GM12878 (cell line): ENCODE measurements at places on chromosomes 5 and 9. TPM values are rescaled to one million over a fixed set of nuclear protein-coding genes. Genes with fewer than 3 reads are reported as not detected.

DNA sequence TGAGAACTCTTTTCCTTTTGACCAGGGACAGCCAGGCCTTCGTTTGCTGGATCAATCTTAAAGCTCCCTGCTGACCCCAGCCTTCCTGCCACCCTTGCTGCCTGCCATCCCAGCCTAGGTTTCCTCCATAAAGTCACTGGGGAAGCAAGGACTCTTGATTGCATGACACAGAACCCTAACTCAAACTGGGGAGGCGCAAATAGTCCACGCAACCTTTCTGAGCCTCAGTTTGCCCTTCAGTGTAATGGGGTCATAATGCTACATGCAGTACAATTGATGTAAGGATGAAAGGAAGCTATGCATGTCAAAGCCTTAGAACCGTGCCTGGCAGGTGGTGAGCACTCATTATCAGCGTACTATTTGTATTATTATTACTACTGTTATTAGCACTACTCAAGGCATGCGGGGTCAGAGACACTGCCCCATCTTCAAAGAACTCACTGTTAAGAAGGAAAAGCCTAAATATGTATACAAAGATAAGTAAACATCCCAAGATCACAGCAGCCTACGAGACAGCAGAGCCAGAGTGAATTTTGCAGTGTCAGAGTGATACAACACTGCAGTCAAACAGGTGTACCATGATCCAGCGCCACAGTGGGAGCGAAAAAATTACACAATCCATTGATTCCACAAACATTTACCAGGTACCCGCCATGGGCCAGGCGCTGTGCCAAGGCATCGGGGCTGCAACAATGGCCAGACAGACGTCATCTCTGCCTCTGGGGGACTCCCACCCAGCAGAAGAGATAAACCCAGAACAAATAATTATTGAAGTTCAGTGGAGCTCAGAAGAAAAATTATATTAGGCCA, 16.9 kb upstream of the CPLX2 start:
- H3K27me3 ChIP-seq, result no peaks in the 10 kb centered on the region
- H3K4me3 ChIP-seq, result no peak overlapping the region
- H3K4me1 ChIP-seq, result no peaks in the 10 kb centered on the region
- no peak overlapping the region for H3K27ac ChIP-seq

GRCh38 chr5:157068339-157068738, 9.4 kb upstream of the HAVCR1 start:
- H3K4me3 ChIP-seq, result no peak overlapping the region
- no peak overlapping the region for H3K27ac ChIP-seq
- H3K36me3 ChIP-seq, result no peaks in the 10 kb centered on the region
- no peak for DNase-seq
- no peaks in the 10 kb centered on the region for H3K27me3 ChIP-seq

DNA sequence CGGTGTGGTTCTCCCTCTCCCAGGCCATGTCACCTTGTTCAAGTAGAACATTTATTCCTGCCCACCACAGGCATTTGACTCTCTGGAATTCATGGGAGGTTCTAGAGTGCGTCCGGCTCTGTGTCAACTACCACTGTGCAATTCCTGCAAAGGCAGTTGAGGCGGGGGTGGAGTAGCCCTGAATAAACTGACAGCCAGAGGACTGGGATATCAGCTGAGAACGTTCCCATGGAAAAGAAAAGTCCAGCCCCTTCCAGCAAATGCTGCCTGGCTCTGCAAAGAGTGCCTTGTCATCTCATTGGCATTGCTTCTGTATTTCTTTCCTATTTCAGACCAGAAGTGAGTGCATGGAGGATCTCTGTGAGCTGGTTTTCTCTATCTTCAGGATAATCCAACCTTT, 18.9 kb upstream of the MEGF9 start:
- H3K27ac ChIP-seq, result no peak overlapping the region
- no peak overlapping the region for H3K4me3 ChIP-seq
- peaks cover 17% of the 10 kb centered on the region for H3K4me1 ChIP-seq
- H3K36me3 ChIP-seq, result no peaks in the 10 kb centered on the region
- no peaks in the 10 kb centered on the region for H3K27me3 ChIP-seq
- no peak for DNase-seq

The COL27A1 gene
- total RNA-seq, result 0.10 and 0.21 TPM in 2 replicates

The PCDH12 gene
- 0.03 TPM in 1 of 2 replicates, not detected in the other for total RNA-seq
